ENCODE measurements at places on chromosomes 4 and X.

GRCh38 chr4:41992967-41993857 lies 2.9 kb downstream of the SLC30A9 start:
- no peak for DNase-seq

- no peak for DNase-seq
Measured at GRCh38 chr4:73211968-73212367, 46.6 kb downstream of the ANKRD17 start.

- DNase-seq = peak; percentile 8
Measured at GRCh38 chr4:119197772-119198212, 14.7 kb upstream of the USP53 start.

DNA sequence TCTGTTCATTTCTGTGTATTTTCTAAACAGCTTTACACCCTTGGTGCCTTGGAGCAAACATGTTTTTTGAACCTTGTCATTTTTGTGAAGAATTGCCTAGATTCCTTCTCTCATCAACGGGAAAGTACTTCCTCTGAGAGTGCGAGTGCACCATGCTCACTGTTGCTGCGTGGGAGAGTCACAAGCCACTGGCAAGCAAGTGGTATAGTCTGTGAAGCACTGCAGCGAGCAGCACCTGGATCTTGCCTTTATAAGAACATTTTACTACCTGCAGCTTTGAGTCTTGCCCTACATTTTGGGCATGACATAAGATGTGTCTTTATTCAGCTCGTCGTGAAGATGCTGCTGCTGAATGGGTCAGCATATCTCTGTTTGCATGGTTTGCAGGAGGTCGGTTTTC lies 44.9 kb downstream of the HADH start:
- no peak for DNase-seq

GRCh38 chrX:23668335-23668734 lies 1.0 kb downstream of the PRDX4 start:
- DNase-seq = no peak

- no peak for DNase-seq
Measured at GRCh38 chr4:7311205-7311604, 118.9 kb downstream of the SORCS2 start.

GRCh38 chrX:50705042-50705441 lies 109.0 kb downstream of the SHROOM4 start:
- DNase-seq = no peak

GRCh38 chrX:42696536-42697124 lies 81.3 kb downstream of the PPP1R2C start:
- DNase-seq = no peak

GRCh38 chr4:119664168-119664907 lies 35.7 kb upstream of the PDE5A start:
- no peak for DNase-seq

- no peak for DNase-seq
Measured at GRCh38 chrX:105972690-105973386, 65.7 kb downstream of the SERPINA7 start.

DNA sequence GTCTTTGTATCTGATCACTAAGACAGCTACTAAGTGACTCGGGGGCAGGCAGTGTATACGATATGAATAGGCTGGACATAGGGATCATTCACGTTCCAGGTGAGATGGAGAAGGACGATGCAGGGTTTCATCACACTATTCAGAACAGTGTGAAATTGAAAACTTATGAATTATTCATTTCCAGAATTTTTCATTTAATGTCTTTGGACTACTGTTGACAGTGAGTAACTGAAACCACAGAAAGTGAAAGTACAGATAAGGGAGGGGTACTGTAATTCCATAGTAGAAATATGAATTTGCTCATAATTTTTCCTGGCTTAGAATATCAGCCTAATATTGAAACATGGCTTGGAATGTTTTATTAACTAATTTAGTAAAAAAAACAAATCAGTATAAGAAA lies 24.4 kb downstream of the TMEM144 start:
- DNase-seq = no peak

DNA sequence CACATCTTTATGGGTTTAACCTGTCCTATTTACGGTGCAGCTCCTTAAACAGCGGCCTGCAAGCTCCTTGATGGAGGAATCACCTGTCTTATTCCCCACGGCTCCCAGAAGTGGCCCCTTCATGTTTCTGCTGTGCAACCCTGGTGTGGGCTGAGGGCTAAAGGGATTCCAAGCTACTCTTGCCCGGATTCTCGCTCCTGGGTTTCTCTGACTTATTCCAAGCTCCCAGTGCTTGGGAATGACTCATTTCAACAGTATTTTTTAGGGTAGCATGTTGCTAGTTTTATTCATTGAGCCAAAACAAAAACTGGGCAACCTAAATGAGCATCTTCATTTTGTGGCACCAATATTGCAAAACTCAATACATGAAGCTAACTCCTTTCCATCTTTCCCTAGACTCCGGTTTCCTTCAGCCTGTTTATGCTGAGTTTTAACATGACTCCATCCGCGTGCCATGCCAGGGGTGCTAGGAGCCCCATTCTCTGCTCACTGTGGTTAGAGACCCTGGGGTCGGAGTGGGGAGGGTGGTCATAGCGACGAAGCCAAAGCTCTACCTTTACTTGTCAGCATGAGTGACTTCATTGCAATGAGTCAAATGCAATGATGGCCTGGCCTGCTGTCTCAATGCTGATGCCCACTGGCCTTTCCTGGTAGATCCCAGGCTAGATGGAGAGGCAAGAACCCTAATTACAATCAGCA lies 349.7 kb downstream of the NR3C2 start:
- DNase-seq = no peak

DNA sequence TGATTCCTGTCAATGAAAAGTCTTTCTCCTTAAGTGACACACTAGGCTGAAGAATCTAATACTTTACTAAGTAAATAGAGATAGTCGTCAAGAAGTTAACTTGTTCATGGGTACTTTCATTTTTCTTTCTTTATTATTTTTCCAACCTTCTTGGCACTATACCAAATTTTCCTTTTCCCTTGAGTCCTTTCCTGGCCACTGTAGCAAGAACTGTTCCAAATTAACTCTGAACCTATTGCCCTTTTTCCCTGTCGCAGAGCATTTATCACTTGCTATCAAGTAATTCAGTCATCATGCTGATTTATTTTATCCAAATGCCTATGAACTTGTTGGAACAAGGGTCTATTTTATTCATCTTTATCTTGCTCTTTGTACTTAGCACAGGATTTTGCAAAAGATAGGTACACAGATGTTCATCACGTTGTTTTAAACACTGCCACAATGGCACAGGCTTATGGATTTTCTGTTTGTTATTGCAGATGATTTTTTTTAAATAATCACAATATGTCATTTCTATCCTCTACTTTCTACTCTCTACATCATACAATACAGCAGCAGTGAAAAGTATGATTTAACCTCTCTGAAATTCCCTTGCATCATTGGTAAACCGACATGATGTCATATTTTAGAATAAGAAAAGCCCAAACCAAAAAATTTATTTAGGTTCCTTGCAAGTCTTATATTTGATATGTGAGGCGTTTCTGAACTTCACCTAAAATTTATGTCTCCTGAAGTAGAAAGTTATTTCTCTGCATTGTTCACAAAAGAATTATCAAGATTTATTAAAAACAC lies 2352.3 kb downstream of the PCDH7 start:
- no peak for DNase-seq

DNA sequence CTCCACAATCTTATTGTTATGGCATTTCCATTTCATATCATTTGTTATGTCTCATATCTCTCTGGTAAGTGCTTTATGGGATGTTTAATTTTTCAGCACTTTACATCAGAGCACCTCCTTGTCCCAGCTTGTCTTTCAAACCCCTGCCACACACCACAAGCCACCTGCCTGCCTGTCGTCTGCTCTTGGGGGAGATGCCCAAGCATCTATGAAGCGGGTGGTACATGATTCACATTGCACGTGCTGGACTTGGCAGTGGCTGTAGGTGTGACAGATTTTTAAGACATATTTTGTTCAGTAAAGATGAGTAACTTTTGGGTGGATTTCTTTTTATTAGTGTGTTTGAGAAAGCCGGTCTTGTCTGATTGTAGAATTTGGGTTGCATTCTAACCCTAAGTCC lies 14.2 kb upstream of the SPATA4 start:
- DNase-seq = no peak

DNA sequence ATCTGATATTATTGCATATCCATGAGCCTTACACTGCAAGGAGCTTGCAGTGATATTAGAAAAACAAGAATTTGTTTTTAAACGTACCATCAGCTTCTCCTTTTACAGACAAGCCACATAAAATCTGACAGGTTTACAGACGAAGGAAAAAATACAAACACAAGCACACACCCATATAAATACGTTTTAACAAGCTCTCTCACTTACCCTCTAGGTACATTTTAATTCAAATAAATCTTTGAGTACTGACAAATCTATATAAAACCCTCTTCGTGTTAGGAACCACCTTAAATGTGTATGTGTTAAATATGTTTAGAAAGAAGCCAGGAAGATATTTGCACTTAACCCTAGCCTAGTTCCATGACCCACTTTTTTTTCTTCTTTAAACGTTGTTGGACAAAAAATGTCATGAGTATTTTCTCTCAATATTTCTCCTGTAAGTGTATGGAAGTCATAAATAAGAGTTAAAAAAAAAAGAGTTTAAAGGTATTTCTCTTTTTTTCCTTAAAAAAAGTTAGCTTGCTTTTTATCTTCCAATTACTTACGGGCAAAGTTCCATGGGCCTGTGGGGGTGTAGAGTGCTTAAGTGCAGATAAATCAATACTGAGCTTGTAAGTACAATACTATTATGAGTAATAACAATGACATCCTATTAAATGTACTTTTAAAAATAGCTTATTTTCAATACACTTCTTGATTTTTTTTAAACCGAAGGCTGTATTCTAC lies 1.5 kb downstream of the ARAP2 start:
- DNase-seq = no peak

DNA sequence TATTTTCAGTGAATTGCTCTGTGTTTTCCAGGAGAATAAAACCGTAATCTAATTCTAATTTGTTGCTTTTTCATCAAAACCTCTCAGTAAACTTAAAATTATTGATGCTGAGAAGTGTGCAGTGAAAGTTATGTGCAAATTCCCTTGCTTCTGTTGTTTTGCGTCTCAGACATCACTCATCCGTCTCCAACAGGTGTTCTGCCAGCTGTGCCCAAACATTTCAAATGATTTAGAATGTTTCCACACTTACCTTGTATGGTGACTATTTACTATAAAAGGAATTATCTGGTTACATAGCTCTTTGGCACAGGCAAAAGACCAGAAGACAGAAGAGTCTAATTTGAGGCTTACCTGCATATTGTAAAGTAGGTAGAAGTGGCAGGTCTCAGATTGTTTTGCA lies 184.0 kb downstream of the BMPR1B start:
- no peak for DNase-seq

GRCh38 chr4:153079857-153080391 lies 124.3 kb upstream of the TRIM2 start:
- peak; percentile 6 for DNase-seq

DNA sequence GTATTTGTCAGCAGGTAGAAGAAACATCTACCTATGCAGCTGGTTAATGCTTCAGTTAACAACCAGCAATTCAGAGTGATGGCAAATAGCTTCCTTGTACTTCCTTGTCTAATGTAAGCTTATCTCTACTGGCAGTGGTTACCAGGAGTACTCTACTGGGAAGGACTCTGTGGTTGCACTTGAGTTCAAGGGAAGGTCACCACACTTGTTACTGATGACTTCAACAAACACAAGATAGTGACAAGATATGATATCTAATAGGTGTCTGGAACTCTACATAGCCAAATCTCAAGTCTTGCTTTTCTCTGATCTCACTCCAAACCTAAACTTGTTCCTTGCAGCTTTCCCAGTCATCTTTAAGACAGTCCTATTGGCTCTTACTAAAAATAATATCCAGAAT lies 1644.9 kb upstream of the TENM3 start:
- DNase-seq = no peak

GRCh38 chrX:56310581-56310980 lies 78.4 kb downstream of the KLF8 start:
- DNase-seq = no peak

DNA sequence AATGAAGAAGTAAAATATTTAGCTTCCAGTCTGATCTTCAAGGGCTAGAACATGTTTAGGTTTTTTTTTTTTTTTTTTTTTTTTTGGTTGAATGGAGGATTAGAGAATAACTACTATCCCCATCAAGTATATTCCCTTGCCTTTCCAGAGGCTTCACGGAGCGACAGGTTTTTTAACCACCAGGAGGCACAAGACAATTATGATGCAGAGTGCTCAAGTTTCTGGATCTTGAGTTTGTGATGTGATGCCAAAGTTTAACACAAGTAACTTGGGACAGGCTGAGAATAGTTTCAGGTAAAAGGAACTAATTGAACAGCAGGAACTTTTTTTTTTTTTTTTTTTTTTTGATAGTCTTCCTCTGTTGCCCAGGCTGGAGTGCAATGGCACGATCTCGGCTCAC lies 30.3 kb downstream of the CCNI start:
- DNase-seq = no peak

GRCh38 chr4:74823194-74823593 lies 28.9 kb upstream of the BTC start:
- no peak for DNase-seq

GRCh38 chr4:172809319-172809718 lies 359.3 kb upstream of the GALNT7 start:
- DNase-seq = peak; percentile 74

- DNase-seq = no peak
Measured at GRCh38 chr4:144575181-144575580, 70.8 kb upstream of the HHIP start.

DNA sequence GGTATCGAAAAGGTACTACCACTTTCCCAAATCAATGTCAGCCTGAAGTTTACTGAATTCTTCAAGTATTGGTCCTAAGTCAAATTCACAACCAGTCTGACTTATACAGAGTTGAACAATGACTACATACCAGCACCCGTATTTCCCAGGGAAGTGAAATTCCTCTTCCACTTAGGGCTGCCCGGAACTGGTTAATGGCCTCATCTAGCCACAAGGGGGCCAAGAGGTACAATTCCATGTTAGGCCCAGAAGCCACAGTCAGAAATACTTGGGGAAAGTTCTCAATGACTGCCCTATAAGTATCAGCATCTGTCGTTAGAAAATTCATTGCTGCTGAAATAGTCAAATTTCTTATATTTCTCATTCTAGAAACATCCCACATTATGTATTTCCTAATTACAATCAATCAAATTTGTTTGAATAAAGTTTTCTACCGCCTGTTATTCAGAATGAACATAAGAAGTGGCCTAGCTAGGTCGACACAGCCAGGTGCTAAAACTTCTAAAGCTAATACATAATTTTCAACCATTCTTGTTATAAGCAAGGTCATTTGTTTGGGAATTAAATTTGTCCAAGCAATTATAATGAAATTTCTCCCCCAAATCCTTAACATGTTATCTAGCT lies 5.6 kb upstream of the PCDH7 start:
- peak; percentile 55 for DNase-seq

GRCh38 chr4:180564448-180564847 lies 1678.8 kb upstream of the TENM3 start:
- no peak for DNase-seq

DNA sequence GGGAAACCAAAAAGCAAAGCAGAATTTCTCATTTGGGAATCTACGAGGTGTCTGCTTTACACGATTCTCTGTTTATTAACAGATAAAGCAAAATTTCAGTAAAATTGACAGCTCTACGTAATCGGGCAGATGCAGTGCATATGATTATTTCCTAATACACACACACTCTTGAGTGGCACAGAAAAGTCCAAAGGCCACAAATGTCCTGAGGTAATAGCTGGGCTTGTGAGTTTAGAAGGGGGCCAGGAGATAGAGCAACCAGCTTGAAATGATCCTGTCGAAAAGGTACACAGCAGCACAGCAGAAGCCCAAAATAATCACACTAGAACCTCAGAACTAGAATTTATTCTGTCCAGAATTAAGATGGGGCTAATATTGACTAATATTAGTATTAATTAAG lies 236.0 kb downstream of the FAT4 start:
- DNase-seq = no peak
